ENCODE measurements at places on chromosomes 7 and 10.

GRCh38 chr7:28347475-28348318, 64.6 kb upstream of the CREB5 start:
- DNase-seq, result no peak

DNA sequence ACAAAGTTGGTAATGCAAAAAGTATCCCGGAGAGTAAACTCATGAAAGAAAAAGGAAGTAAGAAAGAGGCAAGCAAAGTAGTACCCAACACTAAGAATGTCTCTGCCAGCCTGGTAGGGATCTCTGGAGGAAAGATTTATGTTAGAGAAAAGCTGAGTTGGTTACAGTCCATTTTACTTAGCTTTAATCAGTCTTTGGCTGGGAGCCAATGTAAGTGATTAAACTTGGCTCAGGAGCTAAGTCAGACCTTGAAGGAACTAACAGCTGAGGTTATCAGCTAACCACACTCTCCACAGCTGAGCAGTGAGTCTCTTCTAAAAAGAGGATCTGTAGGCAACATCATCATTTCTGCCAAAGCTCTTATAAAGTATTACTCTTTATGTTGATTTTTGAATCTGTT, 148.0 kb downstream of the ANKRD7 start:
- DNase-seq, result no peak

DNA sequence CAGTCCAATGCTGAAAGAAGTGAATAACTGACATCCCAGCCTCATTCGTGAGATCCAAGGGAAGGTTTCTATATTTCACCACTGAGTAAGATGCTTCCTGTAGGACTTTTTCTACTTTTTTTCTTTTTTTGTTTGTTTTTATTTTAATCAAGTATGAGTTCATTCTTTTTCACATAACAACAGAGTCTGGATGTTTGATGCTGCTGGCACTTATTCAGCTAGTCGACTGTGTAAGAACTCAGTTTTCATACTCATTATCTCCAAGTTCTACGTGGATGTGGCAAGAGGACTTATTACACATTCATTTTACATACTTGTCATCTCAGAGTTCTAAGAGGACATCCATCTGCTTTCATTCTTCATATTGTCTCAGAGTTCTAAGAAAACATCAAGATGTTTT, 86.9 kb downstream of the CPXM2 start:
- DNase-seq, result no peak

DNA sequence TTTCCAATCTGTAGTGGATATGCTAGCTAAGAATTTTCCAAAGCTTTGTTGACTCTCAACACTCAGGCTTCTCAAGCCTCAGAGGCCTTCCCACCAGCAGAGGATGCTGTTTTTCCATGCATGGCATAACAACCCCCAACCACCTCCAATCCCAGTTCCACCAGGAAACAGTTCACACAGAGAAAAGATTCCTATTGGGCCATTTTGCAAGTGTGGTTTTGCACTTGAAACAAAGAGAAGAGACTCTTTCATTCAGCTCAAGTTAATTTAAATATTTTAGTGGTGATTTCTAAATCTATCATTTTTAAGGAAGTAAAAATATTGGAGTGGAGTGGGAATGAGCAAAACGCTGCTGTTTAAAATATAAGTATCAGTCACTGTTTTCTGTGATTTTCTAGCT, 105.6 kb upstream of the COL1A2 start:
- peak; percentile 57 for DNase-seq

GRCh38 chr7:42198974-42199668, 37.9 kb downstream of the GLI3 start:
- no peak for DNase-seq

Measured in NCI-H2171 treated with DMSO at 0.1 percent for 48 hours (cell line).